ENCODE measurements at places on chromosomes 5 and 9.

- DNase-seq = no peak
These were observed 4.0 kb upstream of the FUT7 start for GRCh38 chr9:137035937-137036336.

GRCh38 chr9:12060067-12060466, 633.1 kb upstream of the TYRP1 start:
- no peak for DNase-seq

DNA sequence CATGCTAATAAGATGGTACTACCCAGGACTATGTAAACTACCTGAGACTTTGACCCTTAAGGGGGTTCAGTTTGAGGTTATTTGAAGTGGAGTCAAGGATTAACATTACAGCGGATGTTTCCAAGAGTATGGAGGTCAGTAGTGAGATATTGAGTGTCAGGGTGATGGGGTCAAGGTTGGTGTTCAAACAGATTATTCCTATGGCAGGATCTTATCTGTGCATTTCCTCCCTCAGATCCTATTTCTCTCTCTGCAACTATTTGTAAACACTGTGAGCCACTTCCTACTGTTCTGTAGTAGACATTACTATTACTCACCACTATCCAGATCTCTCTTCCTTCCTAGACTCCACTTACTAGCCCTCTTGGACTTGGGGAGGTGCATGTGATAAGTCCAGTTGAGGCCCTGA, 54.0 kb upstream of the STOM start:
- DNase-seq = no peak

DNA sequence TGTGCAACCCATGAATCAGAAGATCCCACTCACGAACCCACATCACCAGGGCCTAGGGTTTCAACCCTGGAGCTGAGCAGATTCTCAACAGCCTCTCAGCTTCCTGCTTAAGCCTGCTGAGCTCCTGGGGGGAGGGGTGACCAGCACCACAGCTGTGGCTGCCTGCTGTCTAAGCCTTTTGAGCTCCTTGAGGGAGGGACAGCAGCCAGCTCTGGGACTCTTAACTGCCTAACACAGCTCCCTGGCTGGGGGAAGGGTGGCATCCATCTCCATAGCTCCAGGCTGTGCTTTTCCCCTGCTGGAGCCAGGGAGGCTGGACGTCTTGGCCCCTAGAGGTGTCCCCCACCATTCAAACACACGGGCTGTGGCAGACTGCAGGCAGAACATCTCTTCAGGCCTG, 250.3 kb downstream of the DMAC1 start:
- no peak for DNase-seq

DNA sequence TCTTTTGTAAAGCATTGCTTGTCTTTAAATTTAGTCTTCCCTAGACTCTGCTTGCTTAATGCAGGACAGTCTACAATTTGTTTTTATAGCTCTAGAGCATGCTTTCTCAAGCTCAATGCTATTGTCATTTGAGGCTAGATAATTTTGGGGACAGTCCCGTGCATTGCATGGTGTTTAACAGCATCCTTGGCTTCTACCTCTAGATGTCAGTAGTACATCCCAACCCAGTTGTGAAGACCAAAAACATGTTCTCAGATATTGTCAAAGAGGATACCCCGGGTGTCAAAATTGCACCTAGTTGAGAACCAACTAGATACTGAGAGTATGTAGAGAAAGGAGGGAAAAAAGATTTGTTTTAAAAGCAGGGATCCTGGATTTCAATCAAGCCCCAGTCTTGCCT, 277.5 kb downstream of the CEMIP2 start:
- no peak for DNase-seq

GRCh38 chr5:95743232-95743631, 12.1 kb downstream of the RHOBTB3 start:
- no peak for DNase-seq

- DNase-seq = no peak
These were observed 319.9 kb downstream of the RAB3C start for GRCh38 chr5:58902765-58903164.

GRCh38 chr5:156201788-156202403, 125.1 kb upstream of the SGCD start:
- DNase-seq = no peak

DNA sequence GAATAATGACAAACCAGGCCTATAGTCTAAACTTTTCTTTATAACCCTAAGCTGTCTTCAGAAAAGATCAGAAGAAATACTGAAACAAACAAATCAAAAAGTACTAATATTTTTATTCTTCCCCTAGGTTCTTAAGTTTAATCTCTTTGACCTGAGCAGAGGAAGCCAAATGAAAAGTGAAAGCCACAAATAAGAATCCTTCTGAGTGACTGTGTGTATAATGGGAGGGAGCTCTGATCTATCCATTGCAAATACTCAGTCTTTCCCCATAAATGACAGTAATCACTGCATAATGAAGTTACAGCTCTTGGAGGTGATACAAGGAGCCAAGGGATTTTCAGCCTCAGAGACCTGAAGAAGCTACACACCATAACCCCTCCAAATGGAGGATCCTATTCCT, 126.9 kb upstream of the ATP10B start:
- DNase-seq = no peak

DNA sequence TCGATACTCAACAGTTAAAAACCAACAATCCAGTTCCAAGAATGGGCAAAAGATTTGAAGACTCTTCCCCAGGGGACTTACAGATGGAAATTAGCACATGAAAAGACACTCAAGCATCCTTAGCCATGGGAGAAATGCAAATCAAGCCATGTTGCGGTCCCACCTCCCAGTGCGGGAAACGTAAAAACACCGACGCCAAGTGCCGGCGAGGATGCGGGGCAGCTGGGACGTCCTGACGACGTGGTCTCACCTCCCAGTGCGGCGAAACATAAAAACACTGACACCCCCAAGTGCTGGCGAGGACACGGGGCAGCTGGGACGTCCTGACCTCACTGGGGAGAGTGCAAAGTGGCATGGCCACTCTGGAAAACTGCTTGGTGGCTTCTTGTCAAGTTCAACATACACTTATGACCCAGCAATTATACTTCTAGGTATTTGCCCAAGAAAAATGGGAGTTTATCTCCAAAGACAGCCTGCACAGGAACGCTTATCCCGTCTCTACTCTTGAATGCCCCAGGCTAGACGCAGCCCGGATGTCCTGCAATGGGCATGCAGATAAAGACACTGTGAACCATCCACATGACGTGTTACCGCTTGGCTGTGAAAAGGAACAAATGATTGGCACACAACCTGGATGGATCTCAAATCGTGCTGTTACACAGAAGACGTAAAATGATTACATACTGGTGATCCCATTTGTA, 60.1 kb upstream of the UBAC1 start:
- DNase-seq = no peak
